ENCODE measurements at places on chromosomes 16 and 17.

GRCh38 chr17:66711401-66711800, 123.5 kb upstream of the CACNG5 start:
- no peak for DNase-seq

DNA sequence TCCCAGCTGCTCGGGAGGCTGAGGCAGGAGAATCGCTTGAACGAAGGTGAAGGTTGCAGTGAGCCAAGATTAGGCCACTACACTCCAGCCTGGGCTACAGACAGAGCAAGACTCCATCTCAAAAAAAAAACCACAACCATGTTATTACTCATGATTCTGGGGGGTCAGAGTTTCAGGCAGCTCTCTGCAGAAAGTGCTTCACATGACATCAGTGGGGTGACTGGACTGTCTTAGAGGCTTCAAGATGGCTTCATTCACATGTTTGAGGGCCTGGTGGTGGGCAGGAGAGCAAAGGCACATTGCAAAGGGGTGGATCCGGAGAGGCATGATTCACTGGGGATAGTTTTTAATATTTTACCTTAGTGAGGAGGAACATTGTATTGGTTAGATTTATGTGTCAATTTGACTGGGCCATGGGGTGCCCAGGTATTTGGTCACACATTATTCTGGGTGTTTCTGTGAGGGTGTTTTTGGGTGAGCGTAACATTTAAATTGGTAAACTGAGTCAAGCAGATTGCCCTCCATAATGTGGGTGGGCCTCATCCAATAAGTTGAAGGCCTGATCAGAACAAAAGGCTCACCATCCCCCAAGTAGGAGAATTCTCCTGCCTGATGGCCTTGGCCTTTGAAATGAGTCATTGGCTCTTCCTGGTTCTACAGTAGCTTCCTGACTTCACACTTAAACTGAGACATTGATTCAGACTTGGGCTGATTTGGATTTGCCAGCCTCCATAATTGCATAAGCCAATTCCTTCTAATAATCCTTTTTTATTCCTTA, 109.8 kb downstream of the GOSR1 start:
- DNase-seq, result no peak

DNA sequence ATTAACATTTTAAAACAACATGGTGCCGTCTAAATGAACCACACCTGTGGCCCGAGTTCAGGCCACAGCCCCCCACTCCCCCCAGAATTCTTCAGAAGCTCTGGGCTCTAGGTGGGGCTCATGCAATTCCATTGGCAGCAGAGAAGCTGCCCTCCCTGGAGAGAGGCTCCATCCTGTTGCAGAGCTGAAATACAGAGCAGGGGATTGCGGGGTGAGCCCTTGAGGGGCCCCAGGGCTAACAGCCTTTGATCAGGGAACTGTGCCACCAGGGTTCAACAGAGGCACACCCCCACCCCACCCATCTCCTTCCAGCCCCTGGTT, 69.3 kb downstream of the ABR start:
- DNase-seq, result no peak

- no peak for DNase-seq
Observed at GRCh38 chr17:80986816-80987475, 4.7 kb upstream of the CHMP6 start.

- DNase-seq, result no peak
Observed at GRCh38 chr17:7043497-7044198, at the start of gene SLC16A11. TSS of gene SLC16A11 (minus strand) at chr17:7044092. CDS start at chr17:7043513, 579 bp downstream.

DNA sequence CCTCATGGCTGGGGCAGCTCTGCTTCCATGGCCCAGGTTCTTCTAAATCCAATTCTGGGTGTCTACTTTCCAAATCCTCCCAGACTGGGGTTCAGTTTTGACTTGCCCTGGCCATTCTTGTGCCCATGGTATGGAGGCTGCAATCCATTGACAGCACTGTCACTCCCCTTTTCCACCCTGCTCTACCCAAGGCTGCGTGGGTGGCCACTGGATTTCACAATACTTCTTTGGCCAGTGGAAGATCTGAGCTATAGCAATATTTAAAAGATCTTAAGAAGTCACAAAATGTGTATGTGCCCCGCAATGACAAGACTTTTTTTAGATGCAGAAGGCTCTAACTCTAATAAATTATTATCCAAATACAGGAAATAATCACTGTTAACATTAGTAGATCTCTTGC, 329.4 kb upstream of the CCL2 start:
- DNase-seq, result no peak

- DNase-seq, result no peak
Observed at GRCh38 chr17:65035704-65036103, 20.8 kb downstream of the GNA13 start.

- DNase-seq, result peak; percentile 15
Observed at GRCh38 chr17:62966426-62967204, 580 bp downstream of the TANC2 start.

GRCh38 chr16:57760357-57761160, 25.0 kb downstream of the KATNB1 start:
- no peak for DNase-seq

DNA sequence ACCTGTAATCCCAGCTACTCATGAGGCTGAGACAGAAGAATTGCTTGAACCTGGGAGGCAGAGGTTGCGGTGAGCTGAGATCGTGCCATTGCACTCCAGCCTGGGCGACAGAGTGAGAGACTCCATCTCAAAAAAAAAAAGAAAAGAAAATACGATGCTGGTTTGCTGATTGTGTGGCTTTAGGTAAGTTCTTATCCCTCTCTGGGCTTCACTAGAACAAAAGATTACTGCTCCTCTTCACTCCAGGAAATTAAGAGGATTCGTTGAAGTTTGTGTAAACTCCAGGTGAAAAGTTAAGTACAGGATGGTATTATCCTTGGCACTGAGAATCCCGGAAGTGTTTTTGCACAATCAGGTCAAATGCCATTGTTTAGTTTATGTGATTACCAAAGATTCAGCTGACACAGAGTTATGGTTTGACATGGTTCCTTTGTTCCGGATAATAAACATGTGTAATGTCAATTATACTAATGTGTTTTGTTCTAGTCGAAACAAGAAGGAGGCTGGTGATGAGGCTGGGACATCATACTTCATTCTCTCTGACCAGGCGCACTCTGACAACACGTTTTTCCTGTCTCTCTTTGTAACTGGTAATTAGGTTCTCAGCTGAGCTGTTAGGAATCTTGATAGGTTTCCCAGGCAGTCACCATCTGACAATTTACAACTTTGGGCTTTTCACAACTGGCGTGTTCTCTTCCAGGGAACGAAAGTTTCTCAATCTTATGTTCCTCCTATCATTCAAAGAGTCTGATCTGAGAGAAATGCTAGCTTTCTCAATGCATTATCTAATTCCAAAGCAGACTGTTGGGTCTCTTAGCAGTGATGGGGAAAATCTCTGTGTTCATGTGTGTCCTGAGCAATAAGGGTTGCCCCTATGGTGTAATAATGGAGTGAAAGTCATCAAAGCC, 10.8 kb upstream of the TAOK1 start:
- no peak for DNase-seq

DNA sequence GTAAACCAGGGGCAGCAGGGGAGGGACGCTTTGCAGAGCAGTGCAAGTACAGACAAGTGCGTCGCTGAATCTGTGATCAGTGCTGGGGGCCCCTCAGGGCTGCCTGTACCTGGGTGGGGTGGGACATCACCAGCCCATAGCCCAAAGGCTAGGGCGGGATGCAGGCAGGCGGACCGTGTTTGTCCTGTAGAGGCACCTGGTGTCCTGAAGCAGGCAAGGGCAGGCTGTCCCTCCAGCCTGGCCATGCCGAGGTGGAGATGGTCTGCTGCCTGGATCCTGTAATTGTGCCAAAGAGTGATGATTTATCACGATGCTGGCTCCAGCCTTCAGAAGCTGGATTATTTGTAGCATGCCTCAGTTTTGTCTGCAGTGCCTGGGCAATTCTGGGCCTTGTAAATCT, 137.9 kb upstream of the GSE1 start:
- no peak for DNase-seq

DNA sequence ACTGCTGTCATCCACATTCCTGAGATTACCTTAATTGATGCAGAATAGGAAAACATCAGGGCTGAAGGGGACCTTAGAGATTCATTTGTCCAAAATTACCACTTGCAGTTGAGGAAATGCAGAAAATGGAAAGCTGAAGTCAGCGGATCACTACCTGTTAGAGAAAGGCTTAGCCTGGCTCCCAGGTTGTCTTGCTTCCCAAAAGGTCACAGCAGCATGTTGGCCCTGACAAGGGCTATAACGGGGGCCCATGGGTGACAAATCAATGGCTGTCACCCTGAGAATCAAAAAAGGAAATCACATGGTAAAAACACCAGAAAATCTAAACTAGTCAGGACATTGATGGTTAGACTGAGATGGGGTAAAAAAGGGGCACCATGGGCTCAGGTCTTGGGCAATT, 51.7 kb downstream of the HLF start:
- DNase-seq, result no peak

DNA sequence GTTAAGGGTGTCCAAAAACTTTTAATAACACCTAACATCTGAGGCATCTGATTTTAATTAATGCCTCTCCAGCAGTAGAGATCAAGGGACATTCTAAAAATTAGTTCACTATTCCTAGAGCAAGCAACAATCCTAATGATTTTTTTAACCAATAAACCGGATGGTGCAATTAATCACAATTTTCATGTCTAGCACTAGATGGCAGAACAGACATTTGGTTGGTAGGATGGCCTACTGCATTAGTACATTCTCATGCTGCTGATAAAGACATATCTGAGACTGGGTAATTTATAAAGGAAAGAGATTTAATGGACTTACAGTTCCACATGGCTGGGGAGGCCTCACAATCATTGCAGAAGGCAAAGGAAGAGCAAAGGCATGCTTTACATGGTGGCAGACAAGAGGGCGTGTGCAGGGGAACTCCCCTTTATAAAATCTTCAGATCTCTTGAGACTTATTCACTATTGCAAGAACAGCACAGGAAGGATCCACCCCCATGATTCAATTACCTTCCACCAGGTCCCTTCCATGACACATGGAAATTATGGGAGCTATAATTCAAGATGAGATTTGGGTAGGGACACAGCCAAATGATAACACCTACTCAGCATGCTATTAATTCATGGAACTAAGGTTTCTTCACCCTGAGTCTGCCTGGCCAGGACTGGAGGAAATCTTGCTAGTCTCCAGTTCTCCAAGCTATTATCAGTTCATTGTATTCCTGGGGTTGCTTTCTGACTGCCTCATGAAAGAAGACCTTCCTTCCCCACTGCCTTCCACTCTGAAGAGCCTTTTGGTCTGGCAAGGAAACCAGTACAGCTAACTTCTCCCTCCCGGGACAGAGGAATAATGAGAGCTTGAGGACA, 24.8 kb downstream of the HS3ST3A1 start:
- no peak for DNase-seq

DNA sequence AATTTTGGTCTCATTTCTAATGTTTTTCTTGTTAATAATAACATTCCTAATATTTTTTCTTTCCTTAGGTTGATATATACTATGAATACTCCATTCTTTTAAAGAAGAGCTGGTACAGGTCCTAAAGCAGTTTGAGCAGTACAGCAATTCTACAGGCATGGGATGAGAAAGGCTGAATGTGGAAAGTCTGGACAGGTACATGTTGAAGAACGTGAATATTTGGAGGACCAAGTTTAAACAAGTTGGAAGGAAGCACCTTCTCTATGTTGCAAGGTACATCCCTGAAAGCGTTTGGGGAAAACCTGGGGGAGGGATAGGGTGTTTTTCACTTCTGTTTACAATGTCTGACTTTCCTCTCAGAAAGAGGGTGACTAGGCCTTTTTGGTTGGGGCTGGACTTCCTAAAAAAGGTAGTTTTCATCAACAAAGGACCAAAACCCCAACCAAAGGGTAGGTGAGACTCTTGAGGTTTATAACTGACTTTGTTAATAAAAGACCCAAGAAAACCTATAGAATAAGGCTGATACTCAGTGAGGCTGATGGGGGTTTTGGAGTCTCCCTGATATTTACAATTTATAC, 95.9 kb upstream of the AXIN2 start:
- no peak for DNase-seq
